ENCODE measurements at places on chromosomes 7 and 10.

GRCh38 chr10:59085711-59086502 lies 90.5 kb upstream of the PHYHIPL start:
- no peak for DNase-seq

- no peak for DNase-seq
Observed at GRCh38 chr7:101921061-101921460, 103.6 kb downstream of the CUX1 start.

GRCh38 chr10:28305553-28305952 lies 2.7 kb upstream of the MPP7 start:
- DNase-seq = no peak

- DNase-seq = no peak
Observed at GRCh38 chr7:7922684-7923385, 45.8 kb upstream of the GLCCI1 start.

DNA sequence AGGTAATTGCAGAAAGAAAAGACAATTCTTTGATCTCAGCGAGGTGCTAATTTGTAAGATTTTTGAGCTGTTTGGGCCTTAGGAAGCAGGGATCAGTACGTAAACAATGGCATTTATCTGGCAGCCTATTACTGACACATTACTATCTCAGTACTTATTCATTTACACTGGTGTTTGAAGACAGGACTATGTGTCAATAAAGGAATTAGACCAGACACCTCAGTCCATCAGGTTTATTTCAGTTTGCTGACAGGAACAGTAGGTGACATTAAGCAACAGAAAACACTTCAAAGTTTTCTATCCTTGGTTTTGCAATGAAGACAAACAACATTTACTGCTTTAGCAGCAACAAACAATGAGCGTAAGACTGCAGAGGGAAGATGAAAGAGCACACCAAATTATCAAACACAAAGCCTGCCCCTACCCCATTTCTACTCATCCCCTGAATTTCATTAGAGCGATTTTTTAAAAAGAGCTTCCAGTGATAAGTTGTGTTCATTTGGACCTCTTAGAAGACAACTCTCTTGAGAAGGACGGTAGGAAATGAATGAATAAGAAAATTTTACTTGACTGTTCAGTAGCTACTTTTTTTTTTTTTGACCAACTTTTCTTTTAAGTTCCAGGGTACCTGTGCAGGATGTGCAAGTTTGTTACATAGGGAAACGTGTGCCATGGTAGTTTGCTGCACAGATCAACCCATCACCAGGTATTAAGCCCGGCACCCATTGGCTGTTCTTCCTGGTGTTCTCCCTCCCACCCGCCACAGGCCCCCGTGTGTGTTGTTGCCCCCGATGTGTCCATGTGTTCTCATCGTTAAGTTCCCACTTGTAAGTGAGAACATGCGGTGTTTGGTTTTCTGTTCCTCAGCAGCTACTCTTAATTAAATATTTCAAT lies 138.8 kb downstream of the DKK1 start:
- no peak for DNase-seq

- no peak for DNase-seq
Observed at GRCh38 chr10:29701306-29701705, 66.5 kb upstream of the SVIL start.

- no peak for DNase-seq
Observed at GRCh38 chr7:128692623-128693270, 20.7 kb downstream of the GARIN1A start.

DNA sequence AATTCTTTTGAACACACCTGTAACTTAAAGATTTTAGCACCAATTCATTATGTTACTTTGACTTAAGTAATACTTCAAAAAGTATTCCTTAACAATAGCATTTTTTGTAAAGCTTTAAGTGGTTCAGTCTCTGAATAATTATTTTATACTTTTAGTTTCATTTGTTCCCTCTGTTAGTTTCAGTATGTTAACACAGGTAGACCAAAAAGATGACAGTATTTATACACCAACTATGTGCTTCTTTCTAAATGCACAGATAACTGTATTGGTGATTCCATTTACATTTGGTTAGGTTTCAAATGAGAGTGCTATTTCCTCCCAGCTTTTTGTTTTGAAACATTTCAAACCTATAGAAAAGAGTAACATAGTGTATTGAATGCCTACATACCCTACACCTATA lies 14.0 kb downstream of the RALA start:
- DNase-seq = no peak

DNA sequence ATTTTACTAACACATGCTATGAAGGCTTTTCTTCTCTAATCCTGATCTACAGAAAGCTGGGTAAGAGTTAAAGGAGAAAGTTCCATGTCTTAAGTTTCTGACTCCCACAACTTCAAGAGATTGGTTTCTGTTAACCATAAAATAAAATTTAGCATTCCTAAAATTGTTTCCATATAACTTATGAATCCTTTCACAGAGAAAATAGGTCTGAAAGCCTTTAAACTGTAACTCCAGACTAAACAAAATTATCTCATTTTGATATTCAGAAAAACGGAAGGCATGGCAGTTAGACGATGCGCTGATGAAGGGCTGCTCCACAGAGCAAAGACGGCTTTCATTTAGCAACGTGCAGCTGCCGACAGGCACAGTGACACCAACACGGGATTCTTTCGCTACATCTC lies 133.3 kb downstream of the SLC25A13 start:
- no peak for DNase-seq

- DNase-seq = no peak
Observed at GRCh38 chr7:22411977-22412693, 55.2 kb upstream of the RAPGEF5 start.

- no peak for DNase-seq
Observed at GRCh38 chr7:128867842-128868623, 5.4 kb downstream of the ATP6V1F start.

- no peak for DNase-seq
Observed at GRCh38 chr10:58660575-58661255, 148.0 kb downstream of the BICC1 start.

- DNase-seq = no peak
Observed at GRCh38 chr7:19107356-19108146, 9.9 kb downstream of the TWIST1 start.

GRCh38 chr10:72226418-72227027 lies 10.4 kb upstream of the ASCC1 start:
- DNase-seq = no peak

DNA sequence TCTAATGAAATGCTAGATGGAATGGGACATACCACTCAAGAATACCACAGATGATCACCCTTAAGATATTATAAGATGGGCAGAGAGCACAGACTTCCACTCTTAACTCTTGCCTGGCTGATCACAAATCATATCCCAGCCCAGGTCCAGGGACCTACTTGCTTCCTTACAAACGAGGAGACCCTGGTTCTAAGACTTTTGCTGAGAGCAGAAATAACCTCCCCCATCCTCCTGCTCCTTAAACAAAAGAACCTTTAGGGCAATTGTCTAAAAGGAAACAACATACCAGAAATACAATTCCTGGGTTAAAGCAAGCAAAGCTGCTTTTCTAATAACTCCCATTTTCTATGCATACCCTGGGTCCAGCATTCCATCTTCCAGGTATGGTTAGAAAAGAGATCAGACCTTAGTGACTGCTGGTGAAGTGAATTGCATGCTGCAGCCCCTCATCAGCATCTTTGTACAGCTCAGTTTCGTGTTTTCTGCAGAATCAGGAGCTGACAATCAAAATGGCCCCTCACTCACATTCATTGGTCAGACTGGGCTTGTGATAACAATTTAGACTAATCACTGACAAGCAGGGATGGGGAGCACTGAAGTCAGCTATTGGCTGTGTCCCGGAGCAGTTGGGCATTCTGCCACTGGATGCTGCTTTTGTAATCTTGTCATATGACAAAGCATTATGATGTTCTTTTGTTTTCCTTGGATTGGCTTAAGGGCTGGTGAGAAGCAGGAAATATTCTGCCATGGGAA lies 14.6 kb downstream of the IFIT3 start:
- DNase-seq = no peak

DNA sequence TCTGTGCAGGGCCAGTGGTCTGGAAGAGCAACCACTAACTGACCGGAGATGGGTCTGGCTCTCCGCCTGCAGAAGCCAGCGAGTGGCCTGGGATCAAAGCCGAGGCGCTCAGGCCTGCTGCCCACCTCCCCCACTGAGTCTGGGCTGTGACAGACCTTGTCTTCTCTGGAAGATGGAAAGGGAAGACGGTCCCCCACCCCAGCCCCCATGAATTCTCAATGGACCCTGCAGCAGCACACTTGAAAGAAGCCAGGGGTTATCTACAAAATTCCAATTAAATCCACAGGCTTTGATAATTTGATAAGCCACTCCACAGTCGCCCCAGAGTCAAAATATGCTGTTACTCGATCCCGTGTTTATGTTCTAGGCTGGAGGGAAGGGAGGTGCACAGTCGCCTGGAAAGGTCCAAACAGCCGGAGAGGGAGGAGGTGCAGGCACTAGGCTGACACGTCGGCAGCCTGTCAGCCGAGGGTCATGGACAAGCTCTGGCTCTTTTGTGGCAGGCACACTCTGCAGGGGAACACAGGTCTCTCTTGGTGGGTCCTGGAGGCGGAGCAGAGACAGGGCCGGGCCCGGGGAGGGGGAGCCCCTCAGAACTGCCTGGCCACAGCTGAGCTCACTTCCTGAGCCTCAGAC lies 134.9 kb downstream of the SH3PXD2A start:
- no peak for DNase-seq

- DNase-seq = no peak
Observed at GRCh38 chr10:117903854-117904253, 142.9 kb downstream of the RAB11FIP2 start.

DNA sequence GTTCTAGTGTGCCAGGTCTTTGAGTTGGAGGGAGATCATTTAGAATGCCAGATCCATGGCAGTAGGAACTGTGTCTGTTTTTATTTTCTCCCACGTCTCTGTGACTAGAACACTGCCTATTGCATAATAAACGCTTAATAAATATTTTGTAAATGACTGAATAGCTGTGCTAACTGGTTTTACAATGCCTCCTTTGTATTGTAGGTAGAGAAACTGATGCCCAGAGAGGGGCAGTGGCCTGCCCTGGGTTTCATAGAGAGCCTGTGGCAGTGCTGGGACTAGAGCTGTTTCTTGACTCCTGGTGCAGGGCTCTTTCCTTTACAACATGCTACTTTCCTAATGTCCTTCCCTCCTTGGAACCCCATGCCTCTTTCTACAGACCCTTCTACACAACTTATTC lies 2.5 kb downstream of the TAS2R5 start:
- DNase-seq = no peak

DNA sequence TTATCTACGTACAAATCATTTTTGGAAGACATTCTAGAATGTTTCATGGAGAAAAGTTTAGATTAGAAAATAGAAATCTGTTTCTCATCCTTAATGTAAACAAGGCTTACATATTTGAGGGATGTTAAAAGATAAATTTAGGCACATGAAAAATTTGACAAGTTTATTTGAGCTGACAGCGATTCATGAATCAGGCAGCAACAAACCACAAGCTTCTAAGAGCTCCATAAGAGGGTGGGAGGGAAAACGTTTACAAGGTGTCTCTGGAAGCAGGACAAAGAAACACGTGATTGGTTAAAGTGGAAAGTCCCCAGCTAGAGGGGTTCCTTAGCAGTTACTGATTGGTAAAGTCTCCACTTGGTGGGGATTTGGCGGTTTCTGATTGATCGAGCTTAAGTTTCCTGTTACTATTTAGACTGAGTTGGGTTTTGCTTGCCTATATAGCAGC lies 228.9 kb upstream of the PITRM1 start:
- no peak for DNase-seq

- no peak for DNase-seq
Observed at GRCh38 chr7:25959168-25959734, 192.7 kb upstream of the NFE2L3 start.

- peak; percentile 9 for DNase-seq
Observed at GRCh38 chr10:114045136-114046086, 1.7 kb downstream of the ADRB1 start.

DNA sequence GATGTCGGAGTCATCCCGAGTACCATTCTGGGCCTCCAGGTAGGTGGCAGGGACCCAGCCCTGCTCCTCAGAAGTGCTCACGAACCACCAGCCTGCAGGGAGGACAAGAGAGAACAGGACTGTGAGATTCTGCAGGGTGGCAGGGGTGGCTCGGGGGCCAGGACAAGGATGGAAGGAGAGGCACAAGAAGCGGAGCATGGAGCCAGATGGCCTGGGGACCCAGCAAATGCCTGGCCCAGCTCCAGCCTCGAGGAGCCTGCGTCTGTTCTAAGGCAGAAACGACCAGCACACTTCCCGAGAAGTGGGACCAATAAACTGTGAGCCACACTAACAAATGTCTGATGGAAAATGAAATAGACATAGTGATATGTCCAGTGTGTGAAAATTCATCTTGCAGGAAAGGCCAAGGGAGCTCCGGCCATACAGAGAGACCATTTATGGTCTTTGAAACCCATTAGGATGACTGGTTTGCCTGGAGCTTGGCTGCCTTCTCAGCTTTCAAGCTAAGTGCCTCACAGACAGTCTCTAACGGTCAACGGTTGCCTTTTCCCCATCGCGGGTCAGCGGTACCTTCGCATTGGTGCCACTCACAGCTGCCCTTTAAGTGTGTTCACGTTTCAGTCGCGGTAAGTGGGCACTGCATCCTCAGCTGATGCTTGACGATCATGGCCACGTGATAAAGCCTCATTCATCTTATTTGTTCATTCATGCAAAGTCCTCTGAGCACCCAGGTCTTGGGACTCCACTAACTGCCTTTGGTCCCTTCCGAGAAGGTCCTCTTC lies 133.8 kb downstream of the NEURL1 start:
- no peak for DNase-seq

DNA sequence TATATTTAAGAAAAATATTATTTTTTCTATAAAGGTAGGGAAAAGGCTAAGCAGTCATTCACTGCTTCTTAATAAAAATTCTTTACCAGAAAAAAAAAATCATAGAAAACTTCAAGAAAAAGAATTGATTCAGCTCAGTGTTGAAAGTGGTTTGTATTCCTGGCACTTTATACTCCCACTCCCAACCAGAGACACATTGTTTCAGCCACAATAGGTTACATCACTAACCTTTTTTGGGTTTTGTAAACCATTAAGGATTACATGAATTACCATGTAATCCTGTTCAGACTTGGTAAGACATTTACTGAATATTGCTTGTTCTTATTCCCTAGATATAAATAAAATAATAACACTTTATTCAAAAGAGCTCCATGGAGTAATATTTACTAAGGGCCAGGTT lies 46.6 kb downstream of the MINPP1 start:
- no peak for DNase-seq

DNA sequence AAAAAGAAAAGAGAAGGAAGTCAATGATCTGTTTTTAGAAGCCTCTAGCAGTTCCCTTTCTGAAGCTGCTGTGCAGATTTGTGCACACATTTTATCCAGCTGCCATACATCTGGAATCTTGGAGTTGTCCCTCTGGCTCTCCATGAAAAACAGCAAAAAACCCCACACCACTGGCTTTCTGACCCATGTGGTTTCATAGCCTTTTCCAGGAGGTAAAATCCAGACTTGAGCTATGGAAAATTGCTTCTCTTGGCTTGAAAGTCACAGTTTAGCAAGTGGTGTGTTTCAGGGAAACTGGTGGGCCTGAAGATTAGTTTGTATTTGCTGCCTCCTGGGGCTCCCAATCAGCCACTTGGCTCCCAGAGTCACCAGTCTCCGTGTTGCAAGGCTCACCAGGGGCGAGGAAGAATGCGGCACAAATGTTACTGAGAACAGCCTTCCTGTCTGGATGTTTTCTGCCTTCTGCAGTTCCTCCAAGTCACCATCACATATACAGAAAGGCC lies 50.1 kb upstream of the ADRB1 start:
- DNase-seq = no peak

All from activated gamma-delta T cell treated with Interleukin-2 at 50 U/mL for 16 hours (primary cell).